NCI-H748 treated with DMSO at 0.1 percent for 48 hours (cell line): ENCODE measurements at places on chromosomes 1 and 21.
A peak's percentile ranks its signal among the peaks of the same experiment; 100 is the strongest.

DNA sequence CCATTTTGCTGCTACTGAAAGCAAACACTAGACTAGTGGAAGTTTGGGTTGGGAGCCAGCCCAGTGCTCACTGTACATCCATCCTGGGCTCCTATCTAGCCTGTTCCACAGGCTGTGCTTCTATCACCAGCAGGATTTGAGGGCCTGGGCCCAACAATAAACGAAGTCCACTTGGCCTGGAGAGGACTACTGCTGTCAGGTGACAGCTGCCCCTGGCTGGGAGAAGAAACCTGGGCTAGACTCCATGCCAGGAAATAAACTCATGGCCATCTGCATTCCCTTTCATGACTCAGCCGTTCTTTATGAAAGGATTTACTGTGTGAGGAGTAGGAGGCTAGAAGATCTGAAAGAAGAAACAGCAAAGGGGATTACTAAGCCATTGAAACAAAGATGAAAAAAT is 35.5 kb downstream of the COLGALT2 start:
- no peak for DNase-seq

- no peak for DNase-seq
Observed at GRCh38 chr1:186218654-186219352, 156.2 kb downstream of the TPR start.

DNA sequence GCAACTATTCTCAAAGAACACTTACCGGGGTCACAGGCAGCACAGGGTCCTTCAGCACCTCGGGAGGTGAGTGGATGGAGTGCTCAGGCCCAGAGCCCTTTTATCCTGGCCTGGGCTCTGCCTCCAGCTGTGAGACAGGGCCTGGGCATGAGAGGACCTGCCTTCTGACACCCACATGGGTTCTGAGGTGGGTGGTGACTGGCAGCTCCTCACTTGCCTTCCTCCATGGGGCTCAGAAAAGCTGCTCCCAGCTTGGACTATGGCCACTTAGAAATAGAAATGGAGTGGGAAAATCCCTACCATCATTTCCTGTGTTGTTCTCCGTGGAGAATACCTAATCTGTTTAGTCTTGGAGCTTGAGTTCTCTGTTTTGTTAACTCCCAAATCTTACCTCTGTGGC is at the start of gene LCE1C:
Gene LCE1C (minus strand): TSS at position 76 of the 400 bp plus-strand sequence. CDS start 1,173 bp downstream, outside the sequence.
- DNase-seq = no peak

DNA sequence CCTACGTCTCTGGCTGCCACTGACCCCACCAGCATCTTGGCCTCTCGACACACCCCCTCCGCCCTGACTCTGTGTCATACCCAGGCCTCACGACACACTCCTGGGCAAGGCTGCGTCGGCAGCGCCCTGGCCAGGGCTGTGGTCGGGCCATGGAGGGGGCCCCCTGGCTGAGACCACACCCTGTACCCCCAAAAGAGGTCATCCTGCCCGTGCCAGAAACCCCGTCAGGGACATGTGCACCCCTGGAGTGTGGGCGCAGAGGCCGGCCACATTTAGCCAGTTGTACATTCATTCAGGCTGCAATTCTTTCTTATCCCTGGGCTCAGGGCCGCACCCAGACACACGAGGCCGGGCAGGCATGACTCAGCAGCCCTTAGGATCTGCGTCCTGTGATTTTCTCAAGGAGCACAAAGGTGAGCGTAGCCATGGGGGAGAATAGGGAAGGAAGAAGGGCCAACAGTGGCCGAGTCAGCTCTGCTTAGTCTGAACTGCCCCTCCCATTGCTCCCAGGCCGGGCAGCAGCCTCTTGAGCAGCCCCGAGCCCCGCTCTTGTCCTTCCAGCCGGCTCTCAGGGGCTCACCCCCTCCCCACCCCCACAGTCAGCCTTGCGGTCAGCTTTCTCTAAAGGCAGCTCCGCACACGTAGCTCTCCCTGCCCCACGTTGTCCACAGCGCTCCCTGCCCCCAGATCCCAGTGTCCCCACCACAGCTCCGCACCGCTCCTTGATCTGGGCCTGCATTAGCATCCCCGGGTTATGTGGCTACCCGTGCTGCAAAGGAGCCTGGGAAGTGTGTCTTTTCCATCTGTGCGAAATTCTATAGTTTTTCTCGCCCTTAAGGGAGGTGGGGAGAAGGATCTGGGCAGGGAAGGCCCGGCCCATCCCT is 7.9 kb downstream of the CSTB start:
- no peak for DNase-seq

GRCh38 chr1:8241417-8242014 is 76.4 kb upstream of the SLC45A1 start:
- no peak for DNase-seq

GRCh38 chr1:223421676-223422075 is 28.5 kb downstream of the CCDC185 start:
- no peak for DNase-seq

DNA sequence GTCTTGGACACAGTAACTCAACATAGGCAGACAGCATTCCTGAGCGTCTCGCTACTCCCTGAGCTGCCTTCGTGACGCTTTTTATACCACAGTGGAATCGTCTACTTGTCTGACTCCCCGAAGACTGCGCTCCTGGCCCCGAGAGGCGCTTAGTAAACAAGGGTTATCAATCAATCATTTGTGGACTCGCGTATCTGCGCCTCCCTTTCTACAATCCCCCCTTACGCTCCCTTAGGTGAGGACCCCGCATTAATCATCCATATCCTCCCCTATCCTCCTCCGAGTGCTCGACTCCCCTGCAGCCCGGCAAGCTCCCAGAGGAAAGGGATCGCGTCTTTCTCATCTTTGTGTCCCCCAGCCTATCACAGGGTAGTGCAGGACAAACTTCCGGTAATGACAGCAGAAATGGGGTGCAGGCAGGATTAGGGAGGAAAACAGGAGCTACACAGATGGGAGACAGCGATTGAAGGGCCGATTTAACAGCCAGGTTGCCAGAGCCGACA is 522 bp downstream of the TMEM59 start:
- DNase-seq = peak; percentile 32

GRCh38 chr1:54219688-54220003 is 19.7 kb downstream of the MRPL37 start:
- DNase-seq = no peak

DNA sequence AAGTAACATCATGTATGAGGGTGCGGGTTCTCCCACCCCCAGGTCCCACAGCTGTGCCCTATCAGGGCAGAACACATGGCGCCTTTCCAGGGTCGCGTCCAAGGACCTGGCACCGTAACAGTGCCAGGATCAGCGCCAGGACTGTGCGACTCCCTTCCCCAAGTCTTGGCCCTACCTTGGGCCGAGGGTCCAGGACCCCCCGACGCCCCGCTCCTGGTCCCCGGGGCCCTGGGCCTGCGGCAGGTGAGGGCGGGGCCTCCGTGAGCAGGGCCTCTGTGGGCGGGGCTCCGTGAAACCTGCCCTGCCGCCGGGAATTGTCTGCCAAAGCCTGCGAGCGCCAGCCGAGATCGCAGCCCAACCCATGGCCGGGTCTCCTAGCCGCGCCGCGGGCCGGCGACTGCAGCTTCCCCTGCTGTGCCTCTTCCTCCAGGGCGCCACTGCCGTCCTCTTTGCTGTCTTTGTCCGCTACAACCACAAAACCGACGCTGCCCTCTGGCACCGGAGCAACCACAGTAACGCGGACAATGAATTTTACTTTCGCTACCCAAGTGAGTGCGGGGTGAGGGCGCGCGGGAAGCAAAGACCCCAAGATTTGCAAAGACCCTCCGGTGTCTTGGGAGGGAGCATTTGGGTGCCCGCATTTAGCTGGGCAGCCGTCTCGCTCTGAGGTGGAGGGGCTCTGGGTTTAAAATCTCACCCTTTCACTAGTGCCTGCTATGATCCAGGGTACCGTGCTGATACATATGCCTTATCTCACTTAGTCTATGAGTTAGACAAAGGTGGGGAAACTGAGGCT is at the start of gene RHBG:
Gene RHBG (plus strand): TSS at position 323 of the 796 bp plus-strand sequence. CDS start 39 bp downstream, at position 362.
- peak; percentile 22 for DNase-seq

DNA sequence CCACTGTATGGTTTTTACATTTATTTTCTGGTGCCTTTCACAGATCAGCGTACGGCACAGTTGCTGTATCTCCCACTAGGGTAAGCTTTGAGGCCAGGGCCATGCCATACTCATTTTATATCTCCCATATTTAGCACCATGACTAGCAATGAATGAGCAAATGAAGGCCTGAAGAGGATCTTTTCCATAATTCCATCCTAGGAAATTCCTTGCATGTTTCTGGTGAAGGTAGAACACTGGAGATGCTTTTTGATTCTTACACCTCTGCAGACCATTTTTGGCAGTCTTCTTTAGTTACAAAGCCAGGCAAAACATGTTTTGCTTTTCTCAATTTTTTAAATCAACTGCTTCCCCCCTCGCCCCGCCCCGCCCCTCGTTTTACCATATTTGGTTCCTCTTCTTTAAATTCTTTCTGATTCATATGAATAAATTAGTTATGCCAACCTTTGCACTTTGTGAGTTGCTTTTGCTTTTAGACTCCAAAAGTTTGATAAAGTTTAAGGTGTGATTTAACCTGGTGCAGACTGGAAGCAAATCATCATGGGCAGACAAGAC is 78.9 kb upstream of the AK4 start:
- DNase-seq = no peak

DNA sequence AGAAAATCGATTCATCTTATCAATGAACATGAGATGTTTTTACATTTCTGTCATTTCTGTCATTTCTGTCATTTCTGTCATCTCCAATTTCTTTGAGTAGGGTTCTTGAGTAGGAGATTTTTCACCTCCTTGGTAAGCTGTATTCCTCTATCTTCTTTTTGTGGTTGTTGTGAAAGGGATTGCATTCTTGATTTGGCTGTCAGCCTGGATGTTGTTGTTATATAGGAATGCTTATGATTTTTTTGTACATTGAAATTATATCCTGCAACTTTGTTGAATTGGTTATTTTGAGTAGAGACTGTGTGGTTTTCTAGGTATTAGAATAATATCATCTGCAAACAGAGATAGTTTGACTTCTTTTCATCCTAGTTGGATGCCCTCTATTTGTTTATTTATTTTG is 1233.7 kb downstream of the PLA2G4A start:
- DNase-seq = no peak

GRCh38 chr1:8439015-8439702 is 121.2 kb downstream of the SLC45A1 start:
- DNase-seq = peak; percentile 84

- DNase-seq = no peak
Observed at GRCh38 chr21:37475186-37475868, 108.8 kb downstream of the DYRK1A start.

- no peak for DNase-seq
Observed at GRCh38 chr1:26874896-26875295, 11.9 kb downstream of the SFN start.

- DNase-seq = no peak
Observed at GRCh38 chr1:199447906-199448305, 579.6 kb upstream of the NR5A2 start.

DNA sequence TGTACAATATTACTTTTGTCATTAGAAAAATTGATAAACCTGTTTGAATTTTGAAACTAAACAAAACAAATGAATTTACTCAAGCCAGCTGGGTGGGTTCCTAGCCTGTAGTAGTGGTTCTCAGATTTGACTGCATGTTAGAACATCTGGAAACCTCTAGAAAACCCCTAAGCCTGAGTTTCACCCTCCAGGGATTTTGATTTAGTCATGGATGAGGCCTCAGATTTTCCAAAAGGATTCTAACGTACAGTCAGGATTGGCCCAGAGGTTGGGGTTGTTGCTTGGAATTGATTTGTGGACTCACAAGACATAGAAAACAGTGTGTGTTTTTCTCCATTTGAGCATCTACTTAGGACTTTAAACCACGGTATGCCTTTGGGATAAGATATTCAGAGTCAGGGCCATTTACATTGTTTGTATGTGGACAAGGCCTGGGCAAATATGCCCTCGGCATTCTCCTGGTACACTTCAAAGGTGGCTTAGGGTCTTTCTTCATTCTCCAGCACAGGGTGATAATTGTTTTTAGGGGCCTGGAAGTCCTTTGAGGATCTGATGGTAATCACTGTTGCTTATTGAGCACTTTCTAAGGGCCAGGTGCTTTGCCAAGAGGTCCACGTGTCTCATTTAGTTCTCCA is 42.6 kb downstream of the ATP5PO start:
- DNase-seq = no peak

DNA sequence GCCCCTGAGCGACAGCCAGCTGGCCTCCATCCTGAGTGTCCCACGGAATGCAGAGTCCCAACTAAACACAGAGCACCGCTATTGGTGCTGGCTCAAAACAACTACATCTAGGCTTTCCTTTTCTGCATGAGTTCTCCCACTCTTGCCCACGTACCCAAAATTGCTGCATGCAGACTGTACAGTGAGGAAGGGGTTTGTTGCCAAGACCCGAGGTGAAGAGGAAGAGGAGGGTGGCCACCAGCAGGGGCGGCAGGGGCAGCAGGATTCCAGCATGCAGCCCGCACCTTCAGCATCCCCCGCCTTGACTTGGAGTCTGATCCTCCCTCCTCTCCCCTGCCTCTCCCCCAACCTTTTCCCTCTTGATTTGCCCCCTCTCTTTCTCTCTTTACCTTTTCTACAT is 8.0 kb downstream of the S100A9 start:
- no peak for DNase-seq

DNA sequence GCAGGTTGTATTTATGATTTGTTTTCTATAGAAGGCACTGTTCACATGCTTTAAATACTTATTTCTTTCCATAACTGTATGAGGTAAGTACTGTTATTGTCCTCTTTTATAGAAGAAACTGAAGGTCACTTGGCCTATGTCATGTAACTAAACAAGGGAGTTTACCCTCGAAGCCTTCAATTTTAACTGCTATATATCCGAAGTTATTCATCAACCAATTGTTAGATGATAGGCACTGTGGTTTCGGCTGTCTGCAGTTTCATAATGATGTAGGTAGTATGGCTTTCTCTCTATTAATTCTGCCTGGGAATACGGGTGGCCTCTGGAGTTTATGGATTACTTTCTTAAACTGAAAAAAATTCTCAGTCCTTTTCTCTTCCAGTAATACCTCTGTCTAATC is 413.3 kb upstream of the ADGRL2 start:
- DNase-seq = no peak

DNA sequence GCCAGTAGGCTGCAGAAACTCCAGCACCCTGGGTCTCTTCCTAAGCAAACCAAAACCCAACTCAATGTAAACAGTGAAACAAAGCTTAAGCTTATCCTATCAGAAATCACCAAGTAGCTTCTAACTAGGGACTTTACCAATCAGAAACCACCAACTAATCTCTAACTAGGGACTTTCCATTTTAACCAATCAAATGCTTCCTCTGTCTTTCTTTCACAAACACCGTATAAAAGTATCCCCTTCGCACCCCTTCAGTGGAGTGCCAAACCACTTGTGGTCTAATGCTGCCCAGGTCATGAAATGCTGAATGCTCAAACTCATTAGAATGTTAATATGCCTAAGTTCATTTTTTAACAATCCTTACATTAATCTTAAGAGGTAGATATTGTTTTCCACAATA is 250.5 kb upstream of the DUSP10 start:
- no peak for DNase-seq

- DNase-seq = no peak
Observed at GRCh38 chr1:245085508-245086095, 69.2 kb upstream of the KIF26B start.

GRCh38 chr1:187396226-187396625 is 567.5 kb downstream of the PLA2G4A start:
- DNase-seq = no peak
